ENCODE measurements at places on chromosomes 6 and 20.
A peak's percentile ranks its signal among the peaks of the same experiment; 100 is the strongest.

DNA sequence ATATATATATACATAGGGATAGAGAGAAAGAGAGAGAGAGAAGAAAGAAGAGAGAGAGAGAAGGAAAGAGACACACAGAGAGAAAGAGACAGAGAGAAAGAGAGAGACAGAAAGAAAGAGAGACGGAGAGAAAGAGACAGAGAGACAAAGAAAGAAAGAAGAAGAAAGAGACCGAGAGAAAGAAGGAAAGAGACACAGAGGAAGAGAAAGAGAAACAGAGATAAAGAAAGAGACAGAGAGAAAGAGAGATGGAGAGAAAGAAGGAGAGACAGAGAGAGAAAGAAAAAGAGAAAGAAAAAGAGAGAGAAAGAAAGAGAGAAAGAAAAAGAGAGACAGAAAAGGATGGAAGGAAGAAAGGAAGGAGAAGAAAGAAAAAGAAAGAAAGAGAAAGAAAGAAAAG is 46.9 kb upstream of the TASP1 start:
- no peak for DNase-seq

DNA sequence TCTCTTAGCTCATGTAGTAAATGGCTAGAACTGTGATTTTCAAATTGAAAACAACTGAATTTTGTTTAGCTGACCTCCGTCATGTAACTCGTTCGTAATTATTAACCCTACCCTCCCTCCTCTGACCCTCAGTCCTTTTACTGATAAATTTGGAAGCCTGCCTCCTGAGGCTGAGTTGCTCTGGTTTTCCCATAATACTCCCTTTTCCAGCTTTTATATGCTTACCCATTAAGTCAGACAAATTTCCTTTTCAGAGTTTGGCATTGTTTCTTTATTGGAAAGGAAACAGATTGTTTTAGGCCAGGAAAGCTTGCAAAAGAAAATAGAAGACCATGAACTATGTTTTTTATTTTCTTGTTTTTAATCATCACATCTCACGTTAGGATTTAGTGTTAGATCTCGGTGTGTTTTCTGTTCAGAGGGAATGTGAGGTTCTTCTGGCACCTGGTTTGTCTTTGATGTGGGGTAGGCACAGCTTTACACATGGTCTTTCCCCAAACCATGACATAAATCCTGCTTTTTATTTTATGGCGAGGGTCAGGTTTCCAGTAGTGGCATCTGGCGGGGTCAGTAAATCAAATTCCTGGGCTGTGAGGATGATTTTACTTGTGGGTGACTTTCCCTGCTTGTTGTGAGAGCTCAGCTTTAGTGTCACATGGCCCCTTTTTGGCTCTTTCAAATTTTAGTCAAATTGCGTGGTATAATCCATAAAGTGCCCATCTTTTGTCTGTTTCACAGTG is 24.5 kb downstream of the PLCB4 start:
- no peak for DNase-seq

DNA sequence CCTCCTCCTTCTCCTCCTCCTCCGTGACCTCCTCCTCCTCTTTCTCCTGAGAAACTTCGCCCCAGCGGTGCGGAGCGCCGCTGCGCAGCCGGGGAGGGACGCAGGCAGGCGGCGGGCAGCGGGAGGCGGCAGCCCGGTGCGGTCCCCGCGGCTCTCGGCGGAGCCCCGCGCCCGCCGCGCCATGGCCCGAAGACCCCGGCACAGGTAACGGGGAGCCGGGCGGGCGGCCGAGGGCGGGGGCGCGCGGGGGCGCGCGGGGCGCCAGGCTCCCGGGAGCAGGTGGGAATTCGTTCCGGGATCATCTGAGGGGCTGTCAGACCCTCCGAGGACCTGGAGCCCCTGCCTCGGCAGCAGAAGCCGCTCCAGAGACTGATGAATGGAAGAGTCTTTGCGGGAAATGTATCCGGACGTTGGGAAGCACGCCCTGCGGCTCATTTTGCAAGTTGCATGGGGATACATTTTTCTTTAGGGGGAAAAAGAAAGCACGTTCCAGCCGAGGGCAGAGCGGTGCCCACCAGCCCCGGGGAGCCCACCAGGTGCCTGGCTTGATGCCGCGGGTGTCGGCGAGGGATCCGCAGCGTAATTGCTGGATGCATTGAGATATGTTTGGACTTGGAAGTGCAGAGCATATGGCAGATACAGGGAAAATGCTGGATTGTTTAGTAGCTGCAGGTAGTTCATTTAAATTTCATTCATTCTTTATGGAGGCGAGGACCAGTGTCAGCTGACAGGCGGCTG is 394 bp downstream of the MYB start:
- DNase-seq, result peak; percentile 22

DNA sequence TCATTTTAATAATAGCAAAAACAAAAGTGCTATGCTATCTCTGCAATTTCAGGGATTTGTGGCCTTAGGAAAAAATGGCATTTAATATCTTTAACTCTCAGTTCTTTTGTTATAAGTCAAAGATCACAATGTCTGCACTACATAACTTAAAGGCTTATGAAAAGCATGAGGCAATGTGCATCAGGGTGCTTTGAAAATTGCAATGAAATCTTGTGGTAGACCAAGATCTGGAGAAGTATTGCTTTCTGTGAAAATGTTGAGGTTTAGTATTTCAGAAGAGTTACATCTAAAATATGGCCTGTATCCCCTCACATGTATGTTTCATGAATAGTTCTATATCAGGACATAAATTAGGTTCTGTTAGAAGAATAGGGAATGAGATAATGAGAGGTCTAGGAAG is 200.6 kb downstream of the MEI4 start:
- no peak for DNase-seq

DNA sequence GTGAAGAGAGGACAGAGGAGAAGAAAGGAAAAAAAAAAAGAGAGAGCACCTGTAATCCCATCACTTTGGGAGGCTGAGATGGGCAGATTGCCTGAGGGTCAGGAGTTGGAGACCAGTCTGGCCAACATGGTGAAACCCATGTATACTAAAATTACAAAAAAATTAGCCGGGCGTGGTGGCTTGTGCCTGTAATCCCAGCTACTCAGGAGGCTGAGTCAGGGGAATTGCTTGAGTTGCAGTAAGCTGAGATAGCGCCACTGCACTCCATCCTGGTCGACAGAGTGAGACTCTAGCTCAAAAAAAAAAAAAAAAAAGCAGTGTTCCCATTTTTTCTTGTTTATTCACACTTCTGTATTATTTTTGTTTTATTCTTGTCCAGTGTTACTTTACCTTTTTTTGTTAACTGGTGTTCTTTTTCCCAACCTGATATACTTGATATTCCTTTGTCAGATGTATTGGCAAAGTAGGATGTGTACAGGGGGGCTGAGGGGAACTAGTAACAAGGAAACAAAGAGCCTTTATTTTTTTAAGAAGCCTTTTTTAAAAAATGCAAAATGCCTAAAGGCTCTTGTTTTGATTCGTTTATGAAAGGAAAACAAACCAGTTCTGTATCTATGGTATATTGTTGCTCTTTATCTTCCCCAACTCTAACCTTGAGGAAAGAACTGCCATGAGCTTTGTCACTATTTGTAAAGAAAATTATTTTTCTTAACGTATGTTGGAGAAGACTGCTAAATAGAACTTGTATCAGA is 22.3 kb downstream of the COL19A1 start:
- no peak for DNase-seq

- DNase-seq, result peak; percentile 3
Measured at GRCh38 chr6:23783901-23784300, 342.1 kb upstream of the NRSN1 start.

DNA sequence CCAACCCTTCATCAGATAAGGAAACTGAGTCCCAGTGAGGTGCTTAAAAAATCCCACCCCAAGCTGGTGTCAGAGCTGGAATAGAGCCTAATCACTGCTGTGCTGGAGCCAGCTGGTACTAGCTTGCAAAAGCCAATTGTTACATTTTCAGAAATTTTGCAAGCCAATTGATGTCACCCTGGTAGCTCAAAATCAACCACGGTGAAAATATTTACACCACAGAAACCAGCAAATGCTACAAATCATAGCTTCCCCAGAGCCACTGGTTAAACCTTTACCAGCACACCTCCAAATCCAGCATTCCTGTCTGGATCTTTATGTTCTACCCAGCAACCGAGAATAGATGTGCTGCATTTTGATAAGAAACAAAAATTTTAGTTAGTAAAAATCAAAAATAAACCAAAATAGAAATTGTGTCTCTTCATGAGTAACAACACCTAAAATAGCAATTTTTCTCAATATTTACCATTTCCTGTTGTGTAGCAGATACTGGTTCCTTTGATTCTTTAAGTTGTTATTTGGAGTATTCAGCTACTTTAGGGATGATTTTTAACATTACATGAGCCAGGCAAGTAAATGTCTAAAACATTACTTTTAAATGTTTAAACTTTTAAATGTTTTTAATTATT is 7.2 kb upstream of the LCA5 start:
- DNase-seq, result peak; percentile 79

GRCh38 chr6:119142041-119142440 is 63.6 kb upstream of the FAM184A start:
- no peak for DNase-seq

- peak; percentile 75 for DNase-seq
Measured at GRCh38 chr20:49700411-49701185, 13.1 kb downstream of the B4GALT5 start.

DNA sequence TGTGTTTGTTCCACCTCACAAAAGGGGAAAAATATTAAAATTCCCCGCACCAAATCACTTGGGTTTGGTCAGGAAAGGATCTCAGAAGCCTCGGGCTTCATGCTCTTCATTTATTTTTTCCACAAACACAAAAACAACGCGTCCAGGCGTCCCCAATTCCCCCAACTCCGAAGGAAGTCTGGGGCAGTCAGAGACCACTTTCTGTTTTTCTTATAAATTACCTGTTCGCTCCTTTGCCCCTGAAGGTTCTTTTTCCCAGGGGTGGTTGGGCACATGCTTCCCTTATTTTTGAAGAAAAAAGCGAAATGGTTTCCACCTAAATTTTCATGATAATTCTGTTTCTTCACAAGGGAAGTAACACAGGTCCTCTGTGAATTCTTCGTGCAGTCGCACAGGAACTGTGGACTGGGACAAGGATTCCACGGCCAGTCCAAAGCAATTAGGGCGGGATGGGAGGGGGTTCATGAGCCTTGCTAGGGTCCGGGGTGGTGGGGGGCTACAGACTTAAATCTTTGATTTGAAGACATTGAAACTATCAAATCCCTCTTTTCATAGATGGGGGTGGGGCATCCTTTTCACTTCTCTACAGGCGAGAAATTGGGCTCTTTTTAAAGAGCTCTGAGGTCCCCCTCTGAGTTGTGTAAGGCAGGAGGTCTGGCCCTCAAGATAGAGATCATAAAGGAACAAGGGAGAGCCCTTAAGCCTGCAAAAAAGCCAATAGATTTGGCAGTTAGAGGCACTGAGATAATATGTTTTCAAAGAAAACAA is 30.5 kb upstream of the HFE start:
- peak; percentile 59 for DNase-seq
